Stimulated activated CD4-positive, alpha-beta T cell treated with anti-CD3 and anti-CD28 coated beads, TNF-alpha, amount 100 ng/mL, for 1 hour (primary cell): ENCODE measurements at places on chromosomes 7 and 10.

GRCh38 chr10:74936577-74937265, 110.3 kb downstream of the KAT6B start:
- DNase-seq: no peak

GRCh38 chr7:9124320-9124719, 690.9 kb downstream of the NXPH1 start:
- DNase-seq: no peak

GRCh38 chr10:93337309-93337721, 144.8 kb downstream of the MYOF start:
- DNase-seq: no peak

GRCh38 chr7:32053204-32053603, 17.0 kb downstream of the PDE1C start:
- DNase-seq: no peak

DNA sequence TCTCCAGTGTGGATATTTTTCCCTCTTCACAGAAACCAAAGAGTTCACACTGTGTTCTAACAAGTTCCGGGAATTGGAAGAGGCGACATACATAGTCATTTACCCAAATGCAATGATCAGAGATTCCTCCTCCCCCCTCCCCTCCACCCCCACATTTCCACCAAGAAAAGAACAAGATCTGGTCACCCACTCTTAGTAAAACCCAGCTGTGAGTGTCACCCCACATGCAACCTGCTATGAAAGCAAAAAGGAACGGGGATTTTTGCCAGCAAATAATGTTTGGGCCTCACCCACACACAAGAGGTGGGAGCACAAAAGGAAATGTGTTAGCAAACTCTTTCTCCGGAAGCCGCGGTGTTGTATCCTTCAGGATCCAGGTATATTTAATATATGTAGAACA, 745.0 kb upstream of the AUTS2 start:
- no peak for DNase-seq

DNA sequence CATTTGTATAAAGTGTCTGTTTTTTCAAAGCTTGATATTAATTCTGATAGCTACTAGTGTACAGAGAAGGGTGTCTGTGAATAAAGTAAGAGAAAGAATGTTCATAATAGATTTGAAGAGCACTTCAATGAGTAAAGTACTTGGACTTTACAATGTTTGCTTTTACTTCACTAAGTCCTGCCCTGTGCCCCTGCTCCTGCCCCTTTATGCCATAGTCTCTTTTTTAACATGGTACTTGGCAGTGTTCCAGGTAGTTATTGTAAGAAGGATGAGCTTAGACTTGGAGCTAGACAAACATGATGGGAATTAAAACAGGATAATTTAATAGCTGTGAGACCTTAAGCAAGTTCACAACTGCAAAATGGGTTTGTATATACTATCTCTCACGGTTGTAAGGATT, 41.0 kb downstream of the ZEB1 start:
- DNase-seq: no peak

DNA sequence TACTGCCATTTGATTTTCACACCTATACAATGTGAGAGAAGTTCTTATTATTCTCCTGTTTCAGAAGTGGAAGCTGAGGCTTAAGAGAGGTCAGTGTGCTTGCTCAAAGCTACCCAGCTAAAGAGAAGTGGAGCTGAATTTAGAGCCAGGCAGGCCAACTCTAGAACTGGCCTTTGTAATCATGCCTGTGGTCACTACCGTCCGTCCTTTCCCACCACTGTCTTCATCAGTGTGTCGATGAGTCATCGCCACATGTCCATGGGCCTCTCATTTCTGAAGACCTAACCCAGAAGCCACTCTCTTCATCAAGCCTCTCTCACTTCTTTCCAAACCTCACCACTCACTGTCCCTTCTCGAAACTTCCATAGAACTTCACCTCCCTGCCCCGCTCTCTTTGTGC, 237.8 kb downstream of the KIAA1217 start:
- DNase-seq: no peak
